ENCODE measurements at places on chromosomes 11 and 22.

DNA sequence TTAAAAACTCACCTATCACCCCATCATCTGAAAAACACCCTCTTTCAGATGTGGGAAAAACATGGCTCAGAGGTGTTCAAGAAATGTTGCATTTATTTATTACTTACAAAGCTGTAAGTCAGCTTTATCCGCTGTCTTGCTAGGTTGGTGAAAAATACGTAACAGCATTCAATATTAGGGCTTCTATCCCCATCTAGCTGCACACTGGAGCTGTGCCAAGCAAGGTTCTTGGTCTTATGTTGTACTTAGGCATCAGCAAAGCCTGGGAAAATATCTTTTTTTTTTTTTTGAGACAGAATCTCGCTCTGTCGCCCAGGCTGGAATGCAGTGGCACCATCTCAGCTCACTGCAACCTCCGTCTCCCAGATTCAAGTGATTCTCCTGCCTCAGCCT is 7.5 kb downstream of the SERPING1 start:
- DNase-seq, result no peak

DNA sequence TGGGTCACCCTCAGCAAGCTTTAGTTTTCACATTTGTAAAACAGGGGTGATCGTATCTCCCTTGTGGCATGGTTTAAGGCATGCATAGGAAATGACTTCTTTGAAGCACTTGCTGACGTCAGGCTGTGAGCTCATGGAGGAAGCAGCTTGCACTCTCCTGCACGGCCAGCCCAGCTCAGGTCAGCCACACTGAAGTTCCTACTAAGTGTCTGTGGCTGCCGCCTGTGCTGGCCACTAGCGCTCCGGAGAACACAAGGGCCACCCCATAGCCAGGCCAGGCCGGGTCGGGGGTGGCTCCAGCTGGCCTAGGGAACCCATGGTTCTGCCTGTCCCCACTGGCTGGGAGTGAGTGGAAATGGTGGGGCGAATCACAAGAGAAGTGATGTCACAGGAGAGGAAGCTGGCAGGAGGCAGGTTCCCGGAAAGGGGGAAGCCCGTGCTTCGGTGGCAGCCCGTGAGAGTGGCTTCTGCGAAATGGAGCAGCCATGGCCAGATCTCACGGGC is 28.2 kb downstream of the KCTD17 start:
- DNase-seq, result peak; percentile 86

GRCh38 chr22:37710675-37711074 is 13.8 kb downstream of the TRIOBP start:
- DNase-seq, result no peak

- DNase-seq, result no peak
These were observed 10.8 kb downstream of the NPTXR start for GRCh38 chr22:38833061-38833460.

GRCh38 chr11:65388731-65389130 is 2.3 kb downstream of the FRMD8 start:
- no peak for DNase-seq

DNA sequence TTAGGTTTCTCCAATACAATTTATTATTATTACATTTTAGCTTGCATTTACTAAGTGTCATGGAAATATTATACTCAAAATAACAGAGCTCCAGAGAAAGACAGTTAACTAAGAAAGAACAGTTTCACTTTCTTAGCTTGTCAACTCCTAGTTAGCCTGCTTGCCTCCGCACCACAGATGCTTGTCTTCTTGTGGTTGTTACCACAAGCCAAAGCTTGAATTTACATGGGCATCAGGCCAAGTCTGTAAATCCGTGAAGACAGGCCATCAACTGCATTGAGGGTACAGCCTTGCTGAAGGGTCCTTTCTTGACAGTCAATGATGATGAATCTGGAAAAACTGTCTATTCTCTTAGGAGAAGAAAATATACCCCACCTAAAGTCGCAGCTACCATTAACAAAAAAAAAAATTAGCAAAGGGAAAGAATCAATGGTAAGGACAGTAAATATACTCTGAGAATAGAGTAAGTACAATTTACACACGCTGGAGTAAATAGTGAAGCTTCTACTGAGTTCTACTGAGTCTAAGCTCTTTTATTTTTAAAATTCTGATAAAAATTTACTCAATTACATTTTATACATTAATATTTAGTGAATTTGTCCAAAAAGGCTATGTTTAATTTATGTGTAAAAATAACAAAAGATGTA is 15.6 kb upstream of the DENND5A start:
- peak; percentile 70 for DNase-seq

GRCh38 chr22:27489178-27489675 is 312.3 kb downstream of the MN1 start:
- DNase-seq, result no peak

- no peak for DNase-seq
These were observed 47.7 kb upstream of the ANO1 start for GRCh38 chr11:70030412-70030811.

DNA sequence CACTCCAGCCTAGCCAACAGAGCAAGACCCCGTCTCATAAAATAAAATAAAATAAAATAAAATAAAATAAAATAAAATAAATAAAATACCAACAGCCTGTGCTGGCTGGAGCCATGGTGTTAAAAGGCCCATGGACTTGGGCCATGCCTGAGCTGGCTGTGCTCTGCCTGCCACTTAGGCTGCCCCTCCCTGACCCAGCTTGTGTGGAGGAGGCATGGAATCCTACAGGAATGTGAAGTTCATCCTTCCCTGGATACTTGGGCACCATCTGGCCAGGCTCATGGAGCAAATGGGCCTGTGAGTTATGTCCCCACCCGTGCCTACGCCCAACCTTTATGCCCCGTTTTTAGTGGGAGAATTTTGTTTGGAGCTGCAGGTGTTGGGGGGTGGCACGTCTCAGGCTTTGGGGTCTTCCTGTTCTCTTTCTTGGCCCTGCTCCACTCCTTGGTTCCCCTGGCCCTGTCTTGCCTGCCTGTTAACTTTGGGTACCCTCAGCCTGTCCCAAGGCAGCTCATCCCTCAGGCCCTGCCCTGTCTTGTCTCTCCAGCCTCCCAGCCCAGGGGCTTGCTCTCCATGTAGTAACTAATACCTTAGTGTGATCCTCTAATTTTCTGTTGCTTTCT is 51.3 kb downstream of the BCR start:
- no peak for DNase-seq

- no peak for DNase-seq
These were observed at the start of gene DNAJB7 for GRCh38 chr22:40862013-40862412. Gene DNAJB7 (minus strand): TSS chr22:40862113. CDS start chr22:40861994, 119 bp downstream.

- DNase-seq, result no peak
These were observed 111.0 kb upstream of the APOA1 start for GRCh38 chr11:116948391-116948790.

GRCh38 chr11:11981840-11982239 is 26.6 kb downstream of the DKK3 start:
- no peak for DNase-seq

DNA sequence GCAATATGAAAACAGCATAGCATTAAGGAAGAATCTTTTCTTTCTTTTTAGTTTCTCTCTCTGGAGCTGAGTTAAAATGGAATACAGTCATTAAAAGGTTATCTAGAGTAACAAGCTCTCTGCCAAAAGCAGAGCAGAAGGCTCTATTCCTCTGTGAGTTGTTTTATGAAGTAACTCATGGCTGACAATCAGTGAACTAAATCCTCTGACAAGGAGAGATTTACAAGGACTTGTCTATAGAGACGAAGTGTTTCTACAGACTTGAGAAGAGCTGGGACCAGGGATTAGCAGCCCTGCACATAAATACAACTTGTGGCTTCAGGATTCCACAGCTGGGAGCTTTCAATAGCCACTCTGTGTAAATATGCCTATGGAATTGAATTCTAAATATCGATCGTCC is 192.5 kb upstream of the RAG2 start:
- no peak for DNase-seq

GRCh38 chr11:46607516-46607915 is 9.5 kb downstream of the HARBI1 start:
- no peak for DNase-seq

- DNase-seq, result no peak
These were observed 55.7 kb upstream of the SHANK2 start for GRCh38 chr11:71307811-71308645.

DNA sequence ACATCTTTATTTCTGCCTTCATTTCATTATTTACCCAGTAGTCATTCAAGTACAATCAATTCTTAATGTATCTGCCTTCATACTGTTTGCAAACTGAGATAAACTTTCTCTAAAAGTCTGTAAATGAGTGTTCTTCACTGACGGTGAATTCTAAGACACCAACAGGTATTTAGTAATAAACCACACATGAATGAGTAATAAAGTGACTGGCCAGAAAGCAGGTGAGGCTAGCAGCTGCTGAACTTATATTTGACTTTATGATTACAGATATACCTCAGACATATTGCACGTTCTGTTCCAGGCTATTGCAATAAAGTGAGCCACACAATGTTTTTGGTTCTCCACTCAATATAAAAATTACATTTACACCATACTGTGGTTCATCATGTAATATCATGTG is 1894.0 kb upstream of the RAG2 start:
- no peak for DNase-seq

- DNase-seq, result no peak
These were observed 7.3 kb downstream of the CADM1 start for GRCh38 chr11:115496892-115497291.

- no peak for DNase-seq
These were observed 1526.3 kb downstream of the BRD1 start for GRCh38 chr22:48301421-48301820.

GRCh38 chr22:41913842-41914534 is 886 bp downstream of the SHISA8 start:
- DNase-seq, result no peak

DNA sequence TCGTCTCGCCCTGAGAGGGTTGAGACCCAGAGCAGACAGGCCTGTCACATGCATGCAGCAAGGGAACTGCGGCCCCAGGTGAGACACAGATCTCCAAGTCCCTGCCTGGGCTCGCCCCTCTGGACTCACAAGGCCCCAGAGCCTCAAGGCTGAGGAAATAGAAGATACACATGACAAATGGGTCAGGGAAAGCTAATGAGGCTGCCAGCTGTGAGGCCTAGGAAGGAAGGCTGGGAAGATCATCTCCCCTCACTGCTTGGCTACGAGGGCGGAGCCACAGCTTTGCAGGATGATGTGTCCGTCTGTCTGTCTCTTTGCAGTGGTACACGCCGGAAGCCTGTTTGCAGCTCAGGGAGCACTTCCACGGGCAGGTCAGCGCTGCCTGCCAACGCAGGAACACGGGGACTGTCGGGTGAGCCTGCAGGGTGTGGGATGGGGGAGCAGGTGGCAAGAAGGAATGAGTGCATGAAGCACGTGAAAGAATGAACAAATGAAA is 4.5 kb downstream of the RAB36 start:
- DNase-seq, result no peak

DNA sequence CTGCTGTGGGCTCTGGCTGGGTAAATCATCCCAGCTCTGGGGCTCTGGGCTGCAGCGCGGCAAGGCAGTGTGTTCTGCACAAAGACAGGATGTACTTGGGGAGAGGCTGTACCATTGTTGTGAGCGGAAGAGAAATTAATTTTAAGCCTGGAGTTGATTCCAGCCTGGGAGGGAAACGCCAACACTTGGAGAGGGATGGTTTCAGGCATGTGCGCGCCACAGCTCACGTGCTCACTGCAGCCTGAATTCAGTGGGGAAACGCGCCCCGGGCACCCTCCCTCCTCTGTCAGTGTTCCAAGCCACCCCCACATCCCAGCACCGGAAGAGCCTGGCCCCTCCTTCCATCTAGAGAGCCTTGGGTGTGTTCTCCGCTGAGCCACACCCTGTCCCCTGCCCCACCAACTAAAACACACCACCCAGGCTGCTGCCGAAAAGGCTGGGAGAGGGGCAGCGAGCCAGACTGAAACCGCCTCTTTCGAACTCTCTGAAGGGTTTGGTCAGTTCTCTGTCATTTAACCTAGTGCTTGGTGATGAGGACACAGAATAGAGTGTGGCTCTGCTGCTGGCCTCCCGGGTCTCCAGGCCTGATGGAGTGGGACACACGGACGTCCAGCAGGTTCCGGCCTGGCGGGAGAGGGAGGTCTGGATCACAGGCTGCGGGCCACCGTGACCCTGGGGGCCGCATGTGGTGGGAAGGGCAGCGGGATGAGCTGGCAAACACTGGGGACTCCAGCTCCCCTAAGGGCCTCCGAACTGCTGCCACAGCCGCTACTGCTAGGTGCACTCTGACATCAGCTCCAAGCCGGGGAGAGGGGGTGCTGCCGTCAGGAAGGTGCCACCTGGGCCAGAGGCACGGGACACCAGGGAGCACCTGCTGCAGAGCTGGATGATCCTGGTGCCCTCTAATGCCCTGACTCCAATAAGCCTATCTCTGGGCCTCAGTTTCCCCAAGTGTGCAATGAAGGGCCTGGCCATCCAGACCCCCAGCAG is 230.8 kb downstream of the CTTN start:
- no peak for DNase-seq

- DNase-seq, result no peak
These were observed 85.0 kb upstream of the CRYBB3 start for GRCh38 chr22:25114369-25115362.

DNA sequence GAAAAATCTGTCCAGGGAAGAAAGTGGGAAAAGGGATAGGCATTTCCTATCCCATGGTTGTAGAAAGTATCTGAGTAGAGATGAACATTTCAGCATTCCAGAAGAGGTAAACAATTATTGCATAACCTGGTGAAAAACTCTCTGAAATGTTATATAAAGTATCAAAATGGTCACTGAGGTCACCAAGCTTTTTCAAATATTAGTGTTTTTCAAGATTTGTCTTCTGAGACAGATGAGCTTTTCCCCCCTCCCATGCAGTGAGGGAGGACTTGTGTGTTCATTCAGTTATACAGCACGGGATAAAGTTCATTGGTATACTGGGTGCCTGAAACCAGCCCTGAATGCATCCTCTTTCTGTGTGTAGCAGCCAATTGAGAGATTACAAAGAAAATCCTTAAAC is 1.9 kb upstream of the DEPDC7 start:
- DNase-seq, result no peak

GRCh38 chr11:123576082-123576481 is 78.3 kb downstream of the SCN3B start:
- DNase-seq, result no peak

GRCh38 chr11:46302866-46303265 is 25.4 kb downstream of the CREB3L1 start:
- no peak for DNase-seq

GRCh38 chr11:116446048-116446941 is 326.5 kb downstream of the BUD13 start:
- no peak for DNase-seq

GRCh38 chr11:121714351-121714750 is 261.6 kb upstream of the SORL1-AS1 start:
- no peak for DNase-seq

- no peak for DNase-seq
These were observed 103.5 kb downstream of the WNT11 start for GRCh38 chr11:76102802-76103201.

GRCh38 chr11:99424313-99425084 is 403.8 kb downstream of the CNTN5 start:
- no peak for DNase-seq

Measured in CD4-positive, alpha-beta T cell treated with Interleukin-4 for 1 hour (primary cell).